ENCODE measurements at places on chromosomes 6 and 20.
A peak's percentile ranks its signal among the peaks of the same experiment; 100 is the strongest.

DNA sequence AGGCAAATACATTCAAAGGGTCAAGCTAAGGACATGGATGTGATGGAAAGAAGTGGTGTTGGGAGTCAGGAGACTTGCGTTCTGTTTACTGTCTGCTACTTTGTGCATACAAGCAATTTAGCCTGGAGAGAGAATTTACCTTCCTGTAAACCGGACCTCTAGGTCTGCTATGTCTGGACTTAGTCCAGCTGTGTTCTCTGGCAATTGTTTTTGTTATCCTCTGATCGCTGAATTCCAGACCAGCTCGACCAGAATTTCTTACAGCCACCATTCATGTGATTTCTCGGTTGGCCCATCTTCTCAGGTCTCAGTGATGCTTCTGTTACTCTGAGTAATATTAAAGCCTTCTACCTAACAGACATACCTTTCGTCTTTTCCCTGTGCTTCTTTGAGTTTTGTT, 75.2 kb downstream of the LRRC1 start:
- no peak for DNase-seq

GRCh38 chr6:132814716-132815570, 574 bp downstream of the RPS12 start:
- DNase-seq = peak; percentile 33

DNA sequence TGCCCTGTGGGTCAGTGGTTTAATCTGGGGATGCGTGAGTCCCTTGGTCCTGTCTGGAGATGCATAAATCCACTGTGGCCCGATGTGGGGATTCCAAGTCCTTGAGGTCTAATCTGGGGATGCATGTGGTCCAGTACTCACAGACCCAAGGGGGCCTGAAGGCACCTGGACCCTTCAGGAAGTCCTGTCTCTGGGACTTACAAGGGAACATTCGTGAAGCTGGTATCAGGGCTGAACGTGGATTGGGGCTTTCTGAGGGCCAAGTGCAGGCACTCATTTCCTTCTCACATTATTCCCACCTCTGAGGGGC, 25.2 kb upstream of the GTSF1L start:
- no peak for DNase-seq

DNA sequence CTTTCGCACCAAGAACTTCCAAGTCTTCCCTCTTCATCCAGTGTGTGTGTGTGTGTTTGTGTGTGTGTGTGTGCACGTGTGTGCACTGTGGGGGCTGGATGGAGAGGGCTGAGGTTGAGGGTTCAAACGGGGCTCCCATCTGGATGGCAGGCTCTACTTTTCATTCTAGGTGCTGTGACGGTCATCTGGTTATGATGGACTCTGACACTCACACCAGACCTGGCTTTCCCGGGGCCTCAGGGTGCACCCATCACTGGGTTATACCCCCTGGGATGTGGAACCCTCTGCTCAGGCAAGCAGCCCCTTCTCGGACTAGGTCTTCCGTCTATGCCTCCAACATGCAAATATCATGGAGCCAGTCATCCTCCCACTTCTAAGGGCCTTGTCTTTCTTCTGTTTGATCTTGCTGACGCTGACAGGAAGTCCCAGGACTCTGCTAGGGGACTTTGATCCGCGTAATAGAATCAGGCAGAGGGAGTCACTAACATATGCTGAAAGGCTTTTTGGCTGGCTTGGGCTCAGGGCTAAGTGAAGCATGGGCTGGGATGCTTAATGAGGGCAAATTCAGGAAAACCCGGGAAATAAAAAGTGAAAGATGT, 313.6 kb downstream of the CDC5L start:
- no peak for DNase-seq

GRCh38 chr6:25959890-25960536, 2.6 kb upstream of the TRIM38 start:
- DNase-seq = no peak

GRCh38 chr6:31750411-31751022, 10.7 kb downstream of the MSH5 start:
- DNase-seq = no peak

- no peak for DNase-seq
Measured at GRCh38 chr6:11563793-11564192, 26.2 kb downstream of the TMEM170B start.

Measured in activated naive CD4-positive, alpha-beta T cell treated with anti-CD3 and anti-CD28 coated beads, Interleukin-2, amount 50 U/mL, for 16 hours (primary cell).